CD8-positive, alpha-beta memory T cell (primary cell): ENCODE measurements at places on chromosomes 12 and 14.

GRCh38 chr12:75568393-75568792 lies 57.0 kb upstream of the KRR1 start:
- no peak for DNase-seq

GRCh38 chr12:6426882-6427671 lies 17.7 kb upstream of the CD27 start:
- DNase-seq: peak; percentile 92

- no peak for DNase-seq
Measured at GRCh38 chr14:43184540-43184939, 1322.5 kb downstream of the FSCB start.

DNA sequence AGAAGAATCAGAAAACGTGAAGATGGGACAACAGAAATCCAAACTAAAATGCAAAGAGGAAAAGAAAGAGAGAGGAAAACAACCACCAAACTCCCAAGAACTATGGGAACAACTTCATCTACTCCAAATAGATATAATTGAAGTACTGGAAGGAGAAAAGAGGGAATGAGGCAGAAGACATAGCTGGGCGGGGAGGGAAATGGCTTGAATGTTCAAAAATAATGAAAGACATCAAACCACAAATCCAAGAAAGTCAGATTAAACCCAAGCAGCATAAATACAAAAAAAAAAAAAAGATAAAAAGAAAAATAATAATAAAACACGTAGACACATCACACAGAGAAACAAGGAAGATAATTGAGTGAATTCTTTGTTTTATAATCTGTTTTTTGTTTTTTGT lies 12.3 kb upstream of the HSP90B1 start:
- no peak for DNase-seq

GRCh38 chr12:92747151-92747550 lies 44.4 kb downstream of the PLEKHG7 start:
- DNase-seq: no peak

DNA sequence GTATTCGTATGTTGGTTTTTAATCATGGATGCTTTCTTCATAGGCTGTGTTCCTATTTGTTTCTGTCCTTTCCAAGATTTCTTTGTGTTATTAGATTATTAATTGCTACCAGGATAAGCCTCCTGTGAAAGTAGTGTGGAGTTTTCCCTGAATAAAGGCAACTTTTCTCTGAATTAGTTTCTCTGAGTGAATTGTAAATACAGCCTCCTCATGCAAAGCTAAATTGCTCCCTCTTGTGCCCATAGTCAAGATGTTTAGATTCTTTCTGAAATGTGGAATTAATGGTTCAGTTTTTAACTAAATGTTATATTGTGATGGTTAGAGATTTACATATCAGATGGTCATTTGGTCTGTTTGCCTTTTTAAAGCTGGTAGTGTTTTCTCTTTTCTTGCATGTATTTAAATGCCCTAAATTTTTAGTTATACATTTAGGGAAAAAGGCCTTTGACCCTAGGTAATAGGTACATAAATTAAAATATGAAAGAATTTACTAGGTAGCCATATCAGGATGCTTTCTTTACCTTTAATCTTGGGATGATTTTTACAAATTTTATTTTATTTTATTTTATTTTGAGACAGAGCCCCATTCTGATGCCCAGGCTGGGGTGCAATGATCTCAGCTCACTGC lies 8.9 kb downstream of the APAF1 start:
- DNase-seq: peak; percentile 39

GRCh38 chr14:68473069-68473468 lies 319.8 kb downstream of the ZFP36L1 start:
- DNase-seq: no peak

DNA sequence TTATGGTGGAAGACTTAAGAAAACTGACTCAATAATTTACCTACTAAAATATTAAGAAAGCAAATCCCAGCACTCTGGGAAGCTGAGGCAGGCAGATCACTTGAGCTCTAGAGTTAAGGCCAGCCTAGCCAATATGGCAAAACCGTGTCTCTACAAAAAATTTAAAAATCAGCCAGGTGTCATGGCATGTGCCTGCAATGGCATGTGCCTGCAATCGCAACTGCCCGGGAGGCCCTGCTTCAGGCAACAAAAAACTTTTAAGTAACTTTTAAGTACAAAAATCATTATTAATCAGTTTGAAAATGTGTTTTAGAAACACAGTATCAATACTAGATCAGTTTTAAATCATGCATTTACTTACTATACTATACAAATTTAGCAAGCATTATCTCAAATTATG lies 17.5 kb downstream of the C2CD5 start:
- no peak for DNase-seq

- no peak for DNase-seq
Measured at GRCh38 chr14:76194327-76194726, 42.6 kb downstream of the GPATCH2L start.

GRCh38 chr14:103739466-103739792 lies 23.8 kb downstream of the ZFYVE21 start:
- DNase-seq: no peak

DNA sequence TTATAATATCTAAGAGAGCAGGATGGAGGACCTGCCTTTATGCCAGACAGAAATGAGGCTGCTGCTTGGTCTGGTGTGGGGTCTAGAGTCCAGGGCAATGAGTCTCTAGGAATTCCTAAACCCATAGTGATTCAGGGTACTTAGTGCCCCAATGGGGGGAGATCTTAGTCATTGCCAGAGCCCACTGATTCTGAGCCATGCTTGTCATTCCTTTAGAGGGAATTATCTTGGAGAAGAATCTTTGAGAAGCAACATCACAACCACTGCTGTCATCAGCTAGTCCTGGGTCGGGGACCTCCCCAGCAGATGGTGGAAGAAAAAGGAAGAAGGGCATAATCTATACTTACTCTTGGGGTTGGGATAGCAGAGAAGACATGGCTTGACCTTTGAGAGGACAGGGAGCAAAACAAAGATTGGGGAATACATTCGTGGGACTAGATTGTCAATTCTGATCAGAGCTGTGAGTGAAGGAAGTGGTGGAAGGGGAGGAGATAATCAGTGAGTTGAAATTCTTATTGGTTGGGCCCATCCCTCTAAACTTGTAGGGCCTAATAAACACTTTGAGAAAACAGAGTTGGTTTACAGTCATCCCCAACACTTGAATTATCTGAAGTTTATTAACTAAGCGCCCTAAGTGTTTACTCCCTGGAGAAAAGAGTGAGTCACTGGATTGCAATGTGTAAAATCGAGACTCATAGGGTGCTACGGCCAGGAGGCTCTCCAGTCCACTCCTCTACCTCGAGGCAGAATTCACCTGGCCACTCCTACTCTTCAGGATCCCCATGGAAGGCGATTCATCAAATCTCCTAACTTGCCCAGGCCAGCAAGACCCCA lies 3.0 kb upstream of the KRT3 start:
- no peak for DNase-seq

- DNase-seq: no peak
Measured at GRCh38 chr12:32566663-32567295, 112.3 kb upstream of the DNM1L start.

DNA sequence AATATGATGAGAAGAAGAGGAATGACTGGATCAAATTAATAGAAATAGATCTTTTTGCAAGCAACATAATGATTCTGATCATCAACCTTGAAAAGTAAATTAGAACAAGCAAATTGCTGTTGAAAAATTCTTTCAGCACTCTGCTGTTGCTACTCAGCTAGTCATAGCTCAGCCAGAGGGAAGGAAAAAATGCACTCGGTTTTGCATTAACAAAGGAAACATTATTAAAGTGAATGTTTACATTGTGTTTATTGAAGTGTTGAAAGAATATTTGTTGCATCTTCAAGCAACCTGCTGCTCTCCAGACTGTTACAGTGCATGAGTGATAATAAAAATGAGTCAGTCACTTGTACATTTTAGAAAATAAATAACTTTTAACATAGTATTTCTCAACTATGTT lies 26.5 kb downstream of the AP5M1 start:
- no peak for DNase-seq

GRCh38 chr14:61188978-61189808 lies 91.9 kb downstream of the TMEM30B start:
- no peak for DNase-seq

GRCh38 chr12:67876305-67876915 lies 112.8 kb upstream of the IFNG-AS1 start:
- DNase-seq: no peak

- no peak for DNase-seq
Measured at GRCh38 chr12:82886671-82887340, 200.1 kb downstream of the TMTC2 start.

- no peak for DNase-seq
Measured at GRCh38 chr14:106670011-106670410, 1143.6 kb downstream of the TMEM121 start.
